ENCODE measurements at places on chromosomes 6 and 20.

- no peak for DNase-seq
Observed at GRCh38 chr6:10640412-10640811, 54.0 kb downstream of the C6orf52 start.

GRCh38 chr20:53345536-53346334 lies 247.9 kb downstream of the ZNF217 start:
- no peak for DNase-seq

GRCh38 chr6:89360415-89360999 lies 8.0 kb upstream of the UBE2J1 start:
- no peak for DNase-seq

DNA sequence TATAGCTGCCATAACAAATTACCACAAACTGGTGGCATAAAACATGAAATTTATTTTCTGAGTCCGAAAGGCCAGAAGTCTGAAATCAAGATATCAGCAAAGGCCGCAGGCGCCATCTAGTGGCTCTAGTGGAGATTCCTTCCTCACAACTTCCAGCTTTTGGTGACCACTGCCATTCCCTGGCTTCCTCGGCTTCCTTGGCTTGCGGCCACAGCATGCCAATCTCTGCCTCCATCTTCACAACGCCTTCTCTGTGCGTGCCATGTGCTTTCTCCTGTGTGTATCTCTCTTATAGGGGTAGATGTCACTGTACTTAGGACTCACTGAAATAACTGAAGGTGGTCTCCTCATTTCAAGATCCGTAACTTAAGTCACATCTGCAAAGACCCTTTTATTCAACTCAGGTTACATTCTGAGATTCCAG lies 5.4 kb upstream of the PLAGL1 start:
- peak; percentile 81 for DNase-seq

Data from activated CD8-positive, alpha-beta T cell treated with anti-CD3 and anti-CD28 coated beads for 36 hours (primary cell).